HCEC 1CT (cell line): ENCODE measurements at places on chromosomes 1 and 21.

DNA sequence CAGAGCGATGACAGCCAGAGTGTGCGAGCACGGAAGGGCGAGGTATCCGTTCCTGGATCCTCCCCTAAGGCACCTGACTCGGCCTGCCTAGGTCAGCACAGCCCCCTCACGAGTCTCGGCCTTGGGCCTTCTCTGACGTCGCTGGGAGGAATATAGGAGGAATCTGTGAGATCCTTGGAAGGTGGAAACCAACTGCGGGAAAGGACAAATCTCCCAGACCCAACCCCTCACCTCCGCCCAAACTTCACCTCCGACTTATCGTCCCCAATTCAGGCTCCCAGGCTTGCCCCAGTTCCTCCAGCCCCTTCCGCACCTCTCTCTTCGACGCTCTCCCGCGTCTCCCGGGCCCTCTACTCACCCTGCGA is 494 bp downstream of the APH1A start:
- DNase-seq, result peak; percentile 19

GRCh38 chr1:201925981-201926645 is 20.2 kb downstream of the LMOD1 start:
- no peak for DNase-seq

- no peak for DNase-seq
Measured at GRCh38 chr21:31201144-31201543, 142.9 kb downstream of the TIAM1 start.

DNA sequence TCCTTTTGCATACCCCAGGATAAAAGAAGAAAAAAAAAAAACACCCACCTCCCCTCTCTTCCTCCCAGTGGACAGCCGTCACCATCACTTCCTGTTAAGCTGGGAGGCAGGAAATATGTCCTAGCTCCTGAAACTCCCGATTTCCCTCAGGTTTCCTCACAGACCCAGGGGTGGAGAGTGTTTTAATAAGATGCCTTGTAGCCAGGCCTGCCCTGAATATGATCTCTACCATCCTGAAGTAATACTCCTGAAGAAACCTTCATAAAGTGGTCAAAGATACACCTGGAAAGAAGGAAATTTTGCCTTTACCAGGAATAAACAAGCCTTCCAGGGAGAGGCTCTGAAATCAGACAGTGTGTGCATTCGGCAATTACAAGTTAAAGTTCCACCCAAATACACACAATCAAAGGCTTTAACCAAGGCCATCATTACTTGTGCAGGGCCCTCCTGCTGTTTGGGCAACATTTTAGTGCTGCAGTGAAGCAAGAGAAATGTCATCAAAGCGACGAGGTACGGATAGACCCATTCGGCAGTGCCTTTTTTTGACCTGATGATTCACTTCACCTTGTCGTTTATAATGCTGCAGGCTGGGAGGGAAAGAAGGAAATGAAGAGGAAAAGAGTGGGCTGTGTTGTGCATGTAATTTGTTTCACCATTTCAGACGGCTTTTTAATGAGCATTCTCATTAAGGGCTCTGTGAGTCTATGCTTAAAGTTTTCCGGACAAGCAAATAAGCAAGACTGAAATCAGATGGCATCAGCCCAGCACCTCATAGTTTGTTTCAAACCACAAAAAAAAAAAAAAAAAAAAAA is 41.0 kb upstream of the RASAL2 start:
- no peak for DNase-seq

DNA sequence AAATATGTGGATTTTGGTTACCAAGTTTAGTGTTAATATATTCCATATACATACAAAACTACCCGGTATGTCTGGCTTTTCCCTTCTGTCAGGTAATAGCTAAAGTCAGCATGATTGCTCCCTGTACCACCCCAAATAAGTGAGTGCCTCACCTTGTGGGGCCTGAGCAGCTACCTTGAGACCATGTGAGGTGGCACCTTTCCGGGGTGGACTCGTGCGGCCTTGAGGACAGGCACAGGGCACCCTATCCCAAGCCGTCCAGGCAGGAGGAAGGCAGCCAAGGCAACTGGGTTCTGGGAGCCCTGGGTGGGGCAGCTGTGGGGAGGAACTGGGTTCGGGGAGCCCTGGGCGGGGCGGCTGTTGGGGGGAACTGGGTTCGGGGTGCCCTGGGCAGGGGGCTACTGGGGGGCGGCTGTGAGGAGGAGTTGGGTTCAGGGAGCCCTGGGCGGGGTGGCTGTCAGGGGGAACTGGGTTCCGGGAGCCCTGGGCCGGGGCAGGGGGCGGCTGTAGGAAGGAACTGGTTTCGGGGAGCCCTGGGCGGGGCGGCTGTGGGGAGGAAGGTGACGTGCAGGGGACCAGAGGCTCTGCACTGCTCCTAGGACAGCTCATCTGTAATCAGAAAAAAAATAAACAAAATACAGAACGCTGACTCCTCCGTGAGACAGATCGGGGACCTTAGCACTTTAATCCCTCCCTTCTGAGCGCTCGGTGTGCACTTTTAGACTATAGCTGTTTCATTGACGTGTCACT is 63.3 kb downstream of the POFUT2 start:
- DNase-seq, result no peak

GRCh38 chr1:190068304-190068703 is 409.4 kb downstream of the BRINP3 start:
- DNase-seq, result no peak

DNA sequence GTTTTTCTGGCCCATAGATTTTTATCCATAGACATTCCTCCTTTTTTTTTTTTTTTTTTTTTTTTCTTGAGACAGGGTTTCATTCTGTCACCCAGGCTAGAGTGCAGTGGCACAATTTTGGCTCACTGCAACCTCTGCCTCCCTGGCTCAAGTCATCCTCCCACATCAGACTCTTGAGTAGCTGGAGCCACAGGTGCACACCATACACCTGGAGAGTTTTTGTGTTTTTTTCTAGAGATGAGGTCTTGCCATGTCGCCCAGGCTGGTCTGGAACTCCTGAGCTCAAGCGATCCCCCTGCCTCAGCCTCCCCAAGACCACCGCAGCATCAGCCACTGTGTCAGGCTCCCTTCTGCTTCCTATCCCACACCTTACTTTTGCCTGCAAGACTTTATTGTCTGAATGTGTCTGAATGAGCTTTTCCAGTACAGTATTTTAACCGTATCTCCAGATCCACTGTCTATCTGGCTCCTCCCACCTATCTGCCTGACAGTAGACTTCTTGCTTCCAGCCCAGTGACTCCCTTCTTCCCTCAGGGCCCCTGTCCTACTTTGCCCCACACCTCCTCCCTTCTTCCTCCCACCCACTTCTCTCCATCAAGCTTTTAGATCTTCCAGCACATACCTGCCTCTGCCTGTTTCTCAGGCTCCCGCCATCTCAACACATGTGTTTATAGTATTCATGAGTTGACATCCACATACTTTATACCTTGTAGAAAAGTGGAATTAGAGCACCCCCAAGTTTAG is 6.1 kb downstream of the C1orf21 start:
- DNase-seq, result no peak

DNA sequence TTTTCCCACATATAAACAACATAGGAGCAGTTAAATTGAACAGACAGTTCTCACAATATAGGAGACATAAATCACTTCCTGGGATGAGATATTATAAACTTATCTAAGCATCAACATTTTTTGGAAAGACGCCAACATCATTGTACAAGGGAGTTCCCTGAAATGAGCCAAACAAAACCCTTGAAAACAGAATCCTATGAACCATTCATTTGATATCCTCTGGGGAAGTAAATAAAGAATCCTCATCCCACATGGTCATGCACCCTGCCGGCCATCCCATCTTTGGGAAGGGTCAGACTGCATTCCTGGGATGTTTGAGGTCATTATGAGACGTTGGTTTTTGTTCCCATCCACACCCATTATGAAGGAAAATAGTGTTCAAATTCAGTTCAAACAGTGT is 111.8 kb upstream of the USP25 start:
- DNase-seq, result peak; percentile 47

DNA sequence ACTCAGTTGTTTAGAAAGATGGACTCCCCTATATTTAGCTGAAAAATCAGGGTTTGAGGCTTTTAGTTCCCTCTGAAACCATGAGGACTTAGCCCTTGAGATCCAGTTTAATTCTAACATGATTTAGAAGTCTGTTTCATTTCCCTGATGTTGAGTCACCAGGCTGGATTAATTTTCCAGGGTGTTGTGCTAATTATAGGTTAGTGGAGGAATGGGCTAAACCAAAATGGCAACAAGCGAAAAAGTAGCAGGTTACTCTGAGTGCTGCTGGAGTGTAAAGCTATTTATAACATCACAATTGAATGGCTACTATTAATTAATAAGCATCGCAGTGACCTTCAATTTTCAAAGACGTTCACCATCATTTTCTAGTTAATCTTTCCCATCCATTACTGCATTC is 15.5 kb upstream of the USP24 start:
- no peak for DNase-seq

DNA sequence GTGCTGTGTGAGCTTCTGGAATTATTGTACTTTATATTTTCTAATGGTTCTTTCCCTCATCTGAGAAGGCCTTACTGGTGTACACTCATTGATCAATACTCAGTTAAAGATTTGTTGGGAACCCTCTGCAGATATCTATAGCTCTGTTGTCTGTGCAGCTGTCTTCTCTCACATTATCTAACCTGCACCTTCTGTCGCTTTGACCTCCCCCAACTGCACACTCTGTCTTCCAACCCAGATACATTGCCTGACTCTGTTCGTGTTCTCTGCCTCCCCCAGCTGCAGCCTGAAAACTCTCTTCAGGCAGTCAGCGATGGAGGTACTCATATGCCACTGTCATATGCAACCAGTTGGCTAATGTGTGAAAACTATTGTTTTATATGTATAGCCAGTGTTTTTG is 334.3 kb downstream of the NCAM2 start:
- no peak for DNase-seq

- peak; percentile 67 for DNase-seq
Measured at GRCh38 chr1:72623299-72623708, 341.0 kb upstream of the NEGR1 start.
